Right lobe of liver (tissue), 6 donors: ENCODE measurements at places on chromosomes 12 and 14.

DNA sequence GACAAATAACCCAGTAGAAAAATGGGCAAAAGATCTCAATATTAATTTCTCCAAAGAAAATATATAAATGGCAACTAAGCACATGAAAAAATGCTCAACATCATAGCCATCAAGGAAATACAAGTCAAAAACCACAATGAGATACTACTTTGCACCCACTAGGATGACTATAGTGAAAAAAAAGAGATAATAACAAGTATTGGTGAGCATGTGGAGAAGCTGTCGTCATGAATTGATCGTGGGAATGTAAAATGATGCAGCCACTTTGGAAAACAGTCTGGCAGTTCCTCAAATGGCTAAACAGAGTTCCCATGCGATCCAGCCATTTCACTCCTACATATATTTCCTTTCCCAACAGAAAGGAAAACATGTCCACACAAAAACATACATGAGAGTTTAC lies 18.1 kb downstream of the JDP2 start:
- H3K4me3 ChIP-seq, result no peak overlapping the region
- H3K36me3 ChIP-seq, result peaks cover 7% of the 10 kb centered on the region
- no peaks in the 10 kb centered on the region for H3K27me3 ChIP-seq
- peaks cover 26% of the 10 kb centered on the region for H3K4me1 ChIP-seq
- no peak overlapping the region for H3K27ac ChIP-seq
- no peak for DNase-seq

GRCh38 chr14:89067293-89067972 lies 243.0 kb downstream of the TTC8 start:
- no peak overlapping the region for H3K4me3 ChIP-seq
- H3K27ac ChIP-seq, result no peak overlapping the region
- no peaks in the 10 kb centered on the region for H3K4me1 ChIP-seq

DNA sequence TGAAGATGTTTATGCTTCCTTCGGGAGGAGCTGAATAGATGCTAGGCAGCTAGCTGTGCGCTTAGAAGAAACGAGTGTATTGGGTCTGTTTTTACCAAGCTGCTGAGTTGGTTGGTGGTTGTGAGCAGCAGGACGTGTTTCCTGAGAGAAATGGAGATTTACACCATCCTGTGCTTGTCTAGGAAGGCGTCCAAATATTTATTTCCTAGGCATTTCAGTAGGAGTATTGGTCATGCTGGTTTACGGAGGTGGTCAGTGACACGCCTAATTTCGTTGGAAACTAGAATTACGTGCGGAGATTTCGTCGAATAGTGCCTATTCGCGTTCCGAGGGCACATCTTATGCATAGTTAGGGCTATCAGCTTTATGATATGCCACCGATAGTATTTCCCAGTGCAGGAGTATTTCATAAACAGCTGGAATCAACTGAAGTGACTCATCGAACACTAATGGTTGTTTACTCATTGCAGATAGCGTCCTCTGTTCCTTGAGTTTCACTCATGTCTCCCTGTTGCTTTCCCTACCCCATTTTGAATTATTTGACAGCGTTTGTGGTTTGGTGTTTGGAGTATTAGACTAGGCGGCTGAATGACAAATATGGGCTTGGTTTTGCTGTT lies 780 bp downstream of the TBC1D15 start:
- no peak for DNase-seq
- H3K4me3 ChIP-seq, result peak overlapping the region; percentile 72
- no peaks in the 10 kb centered on the region for H3K36me3 ChIP-seq
- peak overlapping the region; percentile 95 for H3K27ac ChIP-seq
- H3K4me1 ChIP-seq, result no peaks in the 10 kb centered on the region

DNA sequence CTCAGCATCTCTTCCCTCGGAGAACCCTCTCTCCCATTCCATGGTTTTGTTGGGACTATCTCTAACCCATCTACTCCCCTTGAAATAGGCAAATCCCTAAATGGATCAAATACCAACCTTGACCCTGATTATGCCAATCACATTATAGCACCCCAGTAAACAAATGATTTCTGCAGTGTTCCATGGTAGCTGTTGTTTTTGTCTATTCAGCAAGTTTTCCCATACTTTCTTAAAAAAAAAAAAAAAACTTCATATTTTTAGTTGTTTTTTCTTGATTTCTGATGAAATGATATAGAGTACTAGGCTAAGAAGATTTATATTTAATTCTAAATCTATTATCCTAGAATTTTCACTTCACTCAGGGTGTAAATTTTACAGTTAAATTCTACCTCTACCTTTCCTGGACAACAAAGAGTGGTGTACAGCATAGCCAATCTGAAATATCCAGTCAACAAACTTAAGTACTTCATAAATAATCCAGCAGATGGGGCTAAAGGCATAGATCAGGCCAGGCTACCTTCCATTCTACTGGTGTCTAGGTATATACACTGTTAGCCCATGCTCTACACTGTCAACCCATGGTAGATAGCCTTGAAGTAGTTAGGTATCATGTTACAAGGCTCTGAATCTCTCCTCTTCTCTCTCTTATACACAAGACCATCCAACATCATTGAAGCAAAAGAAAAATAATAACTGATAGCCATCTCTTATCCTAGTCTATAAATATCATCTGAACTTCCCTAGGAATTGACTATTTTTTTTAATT lies 82.2 kb downstream of the PLEKHG7 start:
- H3K27me3 ChIP-seq, result no peaks in the 10 kb centered on the region
- H3K36me3 ChIP-seq, result no peaks in the 10 kb centered on the region
- H3K27ac ChIP-seq, result no peak overlapping the region
- peaks cover 1% of the 10 kb centered on the region for H3K4me1 ChIP-seq

GRCh38 chr12:188910-189621 lies 24.9 kb downstream of the SLC6A12 start:
- H3K27ac ChIP-seq, result no peak overlapping the region
- no peaks in the 10 kb centered on the region for H3K27me3 ChIP-seq
- H3K4me1 ChIP-seq, result peaks cover 9% of the 10 kb centered on the region
- H3K36me3 ChIP-seq, result no peaks in the 10 kb centered on the region
- DNase-seq, result no peak

GRCh38 chr12:55940065-55940732 lies 9.2 kb downstream of the DGKA start:
- H3K4me1 ChIP-seq, result no peaks in the 10 kb centered on the region
- H3K36me3 ChIP-seq, result no peaks in the 10 kb centered on the region
- no peak overlapping the region for H3K4me3 ChIP-seq
- no peak overlapping the region for H3K27ac ChIP-seq
- peak; percentile 78 for DNase-seq
- no peaks in the 10 kb centered on the region for H3K27me3 ChIP-seq
